ENCODE measurements at places on chromosomes 1 and 21.

DNA sequence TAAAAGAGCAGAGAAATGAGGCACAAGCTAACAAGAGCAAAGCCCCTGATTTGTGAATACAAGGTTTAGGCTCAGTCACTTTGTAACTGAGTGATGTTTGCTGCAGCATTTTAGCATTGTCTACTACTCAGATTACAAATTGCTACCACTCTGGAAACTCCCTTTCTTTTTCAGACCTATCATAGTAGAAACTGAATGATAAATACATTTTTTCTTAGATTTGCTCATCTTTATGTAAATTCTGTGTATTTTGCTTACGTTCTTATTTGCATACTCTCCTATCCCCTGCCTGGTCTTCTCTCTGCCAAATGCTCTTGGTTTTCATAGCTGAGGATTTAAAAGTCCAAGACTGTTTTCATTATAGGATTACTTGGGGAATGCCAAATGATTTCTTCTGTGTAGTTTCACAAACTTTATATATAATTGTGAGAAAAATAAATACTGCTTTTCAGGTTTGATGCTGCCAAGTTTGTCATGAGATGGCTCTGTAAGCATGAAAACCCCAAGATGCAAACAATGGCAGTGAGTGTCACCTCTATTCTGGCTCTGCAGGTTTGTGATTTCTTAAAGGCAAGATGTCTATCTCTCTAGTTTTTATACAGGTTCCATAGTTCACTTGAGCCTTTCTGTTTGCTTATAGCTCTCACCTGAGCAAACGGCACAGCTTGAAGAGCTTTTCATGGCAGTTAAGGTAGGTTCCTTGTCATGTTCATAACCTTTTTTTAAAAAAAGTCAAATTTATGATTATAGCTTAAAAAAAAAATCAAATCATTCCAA is 24.7 kb downstream of the ZYG11A start:
- DNase-seq, result no peak

DNA sequence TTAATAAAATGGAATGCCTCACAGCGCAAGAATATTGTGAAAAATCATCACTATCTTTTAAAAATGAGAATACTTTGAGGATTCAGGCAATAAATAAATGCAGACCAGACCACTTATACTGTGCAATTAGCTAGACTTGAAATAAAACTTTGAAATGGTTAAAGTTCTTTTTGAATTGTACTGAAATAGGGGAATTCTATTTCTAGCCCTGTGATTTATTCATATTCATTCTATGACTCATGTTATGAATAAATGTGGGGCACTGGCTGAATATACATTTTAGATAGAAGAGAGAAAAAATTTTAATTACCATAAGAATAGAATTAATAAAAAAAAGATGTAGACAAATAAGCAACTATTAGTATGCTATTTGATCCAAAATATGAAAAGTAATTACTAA is 16.4 kb upstream of the USP25 start:
- no peak for DNase-seq

GRCh38 chr1:57195436-57195941 is 228.4 kb downstream of the DAB1 start:
- DNase-seq, result no peak

DNA sequence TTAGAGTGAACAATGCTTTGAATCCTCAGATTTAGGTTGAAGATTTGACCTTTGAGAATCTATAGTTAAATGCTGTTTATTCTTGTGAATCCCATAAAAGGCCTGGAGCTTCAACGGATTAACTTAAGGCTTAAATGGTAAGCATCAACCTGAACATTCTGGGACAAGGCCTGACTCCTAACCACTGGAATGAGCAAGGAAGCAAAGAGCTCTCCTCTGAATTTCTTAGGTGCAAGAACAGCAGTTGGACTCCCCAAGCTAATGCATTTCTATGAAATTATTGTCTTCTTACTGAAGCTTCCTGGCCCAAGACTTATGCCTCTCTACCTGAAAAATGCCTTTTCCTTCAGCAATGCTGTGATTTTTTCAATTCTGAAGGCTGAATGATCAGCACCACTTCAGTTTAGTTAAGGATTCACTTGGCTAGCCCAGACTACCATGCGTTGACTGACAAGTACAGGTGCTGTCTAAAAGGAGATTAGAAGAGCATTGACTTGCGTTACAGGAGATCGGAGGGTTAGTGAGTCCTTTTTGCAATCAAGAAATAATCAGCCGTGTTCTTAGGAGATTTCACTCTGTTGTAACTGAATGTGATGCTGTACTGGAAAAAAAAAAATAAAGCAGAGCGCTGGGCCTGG is 178.5 kb downstream of the ZC3H11B start:
- no peak for DNase-seq

DNA sequence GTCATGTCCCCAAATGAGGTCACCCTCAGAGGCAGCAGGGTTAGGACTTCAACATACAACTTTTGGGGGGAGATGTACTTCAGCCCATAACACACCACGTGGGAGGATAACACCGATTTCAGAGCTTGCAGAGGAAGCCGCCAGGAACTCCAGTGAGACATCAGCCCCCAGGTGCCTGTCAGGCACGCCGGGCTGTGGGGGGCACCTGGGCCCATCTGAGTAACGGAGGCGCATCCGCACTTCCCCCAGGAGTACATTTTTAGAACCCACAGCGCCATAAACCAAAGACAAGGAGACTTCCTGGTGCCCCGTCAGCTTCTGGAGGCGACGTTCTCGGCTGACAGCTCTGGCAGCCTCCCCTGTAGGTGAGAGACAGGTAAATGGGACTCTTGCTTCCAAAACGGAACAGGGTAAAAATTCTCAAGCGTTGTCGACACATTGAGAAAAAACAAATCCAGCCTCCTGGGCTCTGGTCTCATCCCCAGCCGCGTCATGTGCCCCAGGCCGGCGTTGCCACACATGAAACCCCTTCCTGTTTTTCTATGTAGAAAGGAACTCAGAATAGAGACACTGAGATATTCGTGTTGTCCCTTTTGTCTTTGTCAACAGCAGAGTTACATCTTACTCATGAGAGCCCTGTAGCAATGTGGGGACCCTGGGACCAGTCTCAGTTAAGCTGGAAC is 93.3 kb downstream of the PDE9A start:
- DNase-seq, result no peak
